ENCODE measurements at places on chromosomes 12 and 14.

GRCh38 chr12:120851444-120851843 lies 52.7 kb downstream of the SPPL3 start:
- no peak for DNase-seq

- DNase-seq: no peak
Measured at GRCh38 chr12:89411846-89412245, 59.5 kb upstream of the DUSP6 start.

DNA sequence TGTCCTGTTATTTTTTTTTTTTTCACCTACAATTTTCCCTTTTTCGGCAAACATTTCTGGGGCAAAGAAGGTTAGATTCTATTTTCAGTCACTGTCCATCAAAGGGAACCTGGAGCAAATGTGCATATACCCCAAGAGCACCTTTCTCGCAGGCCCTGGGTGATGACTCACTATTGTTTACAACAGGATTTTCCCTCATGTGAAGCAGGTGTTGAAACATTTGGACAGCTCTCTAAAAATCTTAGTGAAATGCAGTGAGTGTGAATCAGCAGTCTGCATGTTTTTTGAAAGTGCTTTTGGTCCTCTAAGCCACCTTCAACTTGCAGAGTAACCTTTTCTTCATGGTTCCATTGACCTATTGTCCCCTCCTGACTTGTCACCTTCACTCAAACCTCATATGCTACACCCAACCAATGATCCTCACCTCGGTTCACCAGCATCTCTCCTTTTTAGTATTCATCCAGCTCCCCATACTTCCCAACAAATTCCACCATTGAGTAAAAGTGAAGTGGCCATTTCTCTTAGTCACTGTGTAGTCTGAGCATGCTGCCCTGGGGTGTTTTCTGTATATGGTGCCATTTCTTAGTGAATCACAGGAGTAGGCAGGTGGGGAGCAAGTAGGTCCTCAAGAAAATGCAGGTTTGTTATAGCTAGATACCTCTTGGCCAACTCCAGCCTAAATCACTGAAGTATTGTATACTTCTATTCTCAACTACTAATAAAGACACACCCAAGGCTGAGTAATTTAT lies 260.2 kb downstream of the BMP4 start:
- DNase-seq: no peak

- DNase-seq: no peak
Measured at GRCh38 chr14:66008631-66009030, 477.5 kb upstream of the CCDC196 start.

- peak; percentile 18 for DNase-seq
Measured at GRCh38 chr14:69360438-69361108, 37.5 kb downstream of the ERH start.

GRCh38 chr12:23005387-23005786 lies 380.4 kb downstream of the ETNK1 start:
- DNase-seq: no peak

GRCh38 chr12:74321381-74321780 lies 216.3 kb upstream of the ATXN7L3B start:
- DNase-seq: peak; percentile 6

- no peak for DNase-seq
Measured at GRCh38 chr14:65239143-65239937, 137.0 kb upstream of the MAX start.

DNA sequence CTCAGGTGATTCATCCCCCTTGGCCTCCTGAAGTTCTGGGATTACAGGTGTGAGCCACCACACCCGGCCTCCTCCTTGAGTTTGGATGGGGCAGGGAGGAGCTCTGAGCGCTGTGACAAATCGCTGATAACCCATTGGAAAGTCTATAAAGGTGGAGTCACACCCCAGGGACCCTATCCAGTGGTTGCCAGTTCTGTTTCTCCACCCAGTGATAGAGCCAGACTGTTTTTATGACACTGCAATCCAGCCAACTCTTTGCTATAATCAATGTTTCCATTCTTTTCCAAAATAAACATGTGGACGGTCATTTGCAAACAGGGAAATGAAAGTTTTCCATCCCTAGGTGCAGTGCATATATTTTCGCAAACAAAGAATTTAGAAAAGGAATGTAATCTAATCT lies 142.0 kb upstream of the PELI2 start:
- no peak for DNase-seq

DNA sequence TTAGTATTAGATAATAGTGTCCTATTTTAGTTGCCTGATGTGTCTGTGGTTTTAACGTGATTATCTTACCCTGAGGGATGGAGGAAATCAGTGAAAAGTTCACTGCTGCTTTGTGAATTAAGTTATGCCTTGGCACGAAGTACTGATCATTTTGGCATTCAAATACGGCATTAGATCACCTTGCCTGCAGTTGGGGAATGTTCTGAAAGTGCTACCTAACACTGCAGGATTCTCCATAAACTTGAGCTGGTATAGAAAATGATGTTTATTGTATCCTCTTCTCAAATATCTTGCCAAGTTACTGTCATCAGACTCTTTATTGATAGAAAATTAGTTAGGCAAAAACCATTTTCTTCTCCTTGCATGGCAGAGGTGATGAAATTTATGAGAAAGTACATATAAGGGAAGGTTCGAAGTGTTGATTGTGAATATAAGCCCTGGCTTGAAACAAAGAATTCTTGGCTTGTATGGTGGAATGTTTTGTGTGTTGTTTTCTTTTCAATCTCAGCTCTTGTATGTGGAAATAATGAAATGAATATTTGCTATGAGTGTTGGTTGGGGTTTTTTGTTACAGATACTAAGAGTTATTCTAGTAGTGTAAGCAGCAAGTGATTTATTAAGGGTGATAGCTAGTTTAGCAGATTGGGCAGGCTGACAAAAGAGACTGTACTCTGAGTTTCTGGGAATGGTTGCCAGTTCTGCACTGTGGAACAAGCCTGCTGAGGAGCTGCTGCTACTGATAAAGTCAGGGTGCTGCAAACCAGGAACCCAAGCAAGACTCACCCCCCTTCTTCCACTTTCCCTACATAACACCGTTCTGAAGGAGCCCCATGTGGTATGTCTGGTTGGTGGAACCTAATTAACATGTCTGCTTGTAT lies 448.3 kb downstream of the PCNX1 start:
- no peak for DNase-seq

DNA sequence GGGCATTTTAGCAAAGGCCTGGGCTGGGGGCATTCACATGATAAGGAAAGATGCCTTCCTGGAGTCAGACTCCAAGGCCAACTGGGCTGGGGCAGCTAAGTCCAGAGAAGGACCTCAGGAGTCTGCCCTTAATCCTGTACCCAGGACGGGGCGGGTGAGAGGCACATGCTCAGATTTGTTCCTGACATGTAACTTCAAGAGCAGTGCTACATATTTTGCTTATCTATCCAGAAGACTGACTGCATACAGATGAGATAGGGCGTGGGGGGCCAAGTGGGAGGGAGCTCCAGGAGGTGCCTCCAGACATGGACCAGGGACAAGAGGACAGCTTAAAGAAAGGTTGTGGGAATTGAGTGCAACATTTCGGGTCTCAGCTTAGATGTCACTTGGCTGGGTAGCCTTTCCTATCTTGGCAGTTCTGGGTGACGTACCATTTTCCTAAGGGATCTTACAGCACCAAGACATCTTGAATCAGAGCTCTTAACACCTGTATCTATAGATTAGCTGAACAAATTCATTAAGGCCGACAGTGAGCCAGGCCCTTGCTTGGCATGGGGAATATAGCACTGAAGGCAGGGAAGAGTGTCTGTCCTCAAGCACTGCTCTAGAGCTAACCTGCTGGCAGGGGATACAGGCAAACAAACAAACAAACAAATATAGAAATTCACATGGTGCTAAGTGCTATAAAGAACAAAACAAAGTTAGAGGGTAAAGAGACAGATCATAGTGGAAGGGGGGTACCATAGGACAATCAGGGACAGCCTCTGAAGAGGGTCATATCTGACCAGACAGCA lies 61.2 kb downstream of the PTPN21 start:
- no peak for DNase-seq

- no peak for DNase-seq
Measured at GRCh38 chr12:6768990-6769389, 2.8 kb downstream of the PTMS start.

All from DND-41 (cell line).